ENCODE measurements at places on chromosomes 5 and 9.

GRCh38 chr9:97560851-97561250, 59.4 kb downstream of the TMOD1 start:
- H3K4me1 ChIP-seq = no peaks in the 10 kb centered on the region
- peaks cover 27% of the 10 kb centered on the region for H3K36me3 ChIP-seq
- H3K27ac ChIP-seq = no peak overlapping the region
- no peaks in the 10 kb centered on the region for H3K27me3 ChIP-seq

GRCh38 chr9:92245005-92245797, 48.3 kb downstream of the IARS1 start:
- no peak overlapping the region for H3K4me3 ChIP-seq
- peak; percentile 69 for DNase-seq
- H3K27me3 ChIP-seq = no peaks in the 10 kb centered on the region
- H3K4me1 ChIP-seq = no peaks in the 10 kb centered on the region
- no peak overlapping the region for H3K27ac ChIP-seq

DNA sequence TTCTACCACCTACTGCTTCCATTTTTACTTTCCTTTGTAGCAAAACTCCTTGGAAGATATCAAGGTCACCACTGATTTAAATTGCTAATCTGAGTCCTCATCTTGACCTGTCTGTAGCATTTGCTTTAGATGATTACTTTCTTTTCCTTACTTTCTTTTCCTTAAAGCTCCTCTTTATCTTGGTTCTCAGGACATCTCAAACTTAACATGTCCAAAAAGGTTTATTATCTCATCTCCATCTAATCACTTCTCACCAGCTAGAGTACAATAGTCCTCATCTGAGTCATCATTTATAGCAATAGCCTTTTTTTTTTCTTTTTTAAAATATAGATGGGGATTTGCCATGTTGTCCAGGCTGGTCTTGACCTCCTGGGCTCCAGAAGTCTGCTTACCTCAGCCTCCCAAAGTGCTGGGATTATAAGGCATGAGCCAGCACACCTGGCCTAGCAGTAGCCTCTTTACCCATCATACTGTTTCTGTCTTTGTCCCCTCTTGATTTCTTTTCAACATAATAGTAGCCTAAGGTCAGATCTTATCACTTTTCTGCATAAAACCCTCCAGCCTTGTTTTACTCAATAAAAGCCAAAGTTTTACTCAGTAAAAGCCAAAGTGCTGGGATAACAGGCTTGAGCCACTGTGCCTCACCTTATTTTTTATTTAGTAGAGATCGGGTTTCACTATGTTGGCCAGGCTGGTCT, 32.9 kb upstream of the GPR21 start:
- peaks cover 43% of the 10 kb centered on the region for H3K36me3 ChIP-seq
- no peak overlapping the region for H3K27ac ChIP-seq
- H3K27me3 ChIP-seq = no peaks in the 10 kb centered on the region

- H3K27me3 ChIP-seq = no peaks in the 10 kb centered on the region
- no peaks in the 10 kb centered on the region for H3K36me3 ChIP-seq
- peaks cover 7% of the 10 kb centered on the region for H3K4me1 ChIP-seq
- no peak overlapping the region for H3K27ac ChIP-seq
- DNase-seq = no peak
Measured at GRCh38 chr5:106956886-106957285, 713.9 kb downstream of the EFNA5 start.

GRCh38 chr9:130227833-130228232, 37.7 kb upstream of the HMCN2 start:
- H3K36me3 ChIP-seq = peaks cover 15% of the 10 kb centered on the region
- H3K27ac ChIP-seq = no peak overlapping the region
- DNase-seq = no peak
- no peak overlapping the region for H3K4me3 ChIP-seq
- no peaks in the 10 kb centered on the region for H3K4me1 ChIP-seq
